GM23248 (cell line): ENCODE measurements at places on chromosomes 7 and 10.

GRCh38 chr10:70051848-70052247, 798 bp upstream of the MACROH2A2 start:
- DNase-seq: no peak

DNA sequence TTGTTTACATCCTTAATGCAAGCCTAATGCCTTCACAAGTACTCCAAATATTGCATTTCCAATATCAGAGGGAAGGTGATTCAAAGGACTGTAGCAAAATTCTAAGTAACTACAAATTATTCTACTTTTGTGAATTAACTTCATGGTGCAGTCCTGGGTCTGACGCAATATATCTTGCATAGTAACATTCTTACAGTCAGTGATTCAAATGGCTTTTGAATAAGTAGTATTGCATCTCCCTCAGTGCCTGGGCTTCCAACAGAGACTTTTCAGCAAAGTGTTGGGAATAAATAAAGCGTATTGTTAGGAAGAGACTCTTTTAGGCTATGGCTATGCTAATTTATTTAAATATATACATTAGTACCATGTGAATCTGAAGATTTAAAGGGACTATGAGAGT, 564.7 kb upstream of the COBL start:
- no peak for DNase-seq

DNA sequence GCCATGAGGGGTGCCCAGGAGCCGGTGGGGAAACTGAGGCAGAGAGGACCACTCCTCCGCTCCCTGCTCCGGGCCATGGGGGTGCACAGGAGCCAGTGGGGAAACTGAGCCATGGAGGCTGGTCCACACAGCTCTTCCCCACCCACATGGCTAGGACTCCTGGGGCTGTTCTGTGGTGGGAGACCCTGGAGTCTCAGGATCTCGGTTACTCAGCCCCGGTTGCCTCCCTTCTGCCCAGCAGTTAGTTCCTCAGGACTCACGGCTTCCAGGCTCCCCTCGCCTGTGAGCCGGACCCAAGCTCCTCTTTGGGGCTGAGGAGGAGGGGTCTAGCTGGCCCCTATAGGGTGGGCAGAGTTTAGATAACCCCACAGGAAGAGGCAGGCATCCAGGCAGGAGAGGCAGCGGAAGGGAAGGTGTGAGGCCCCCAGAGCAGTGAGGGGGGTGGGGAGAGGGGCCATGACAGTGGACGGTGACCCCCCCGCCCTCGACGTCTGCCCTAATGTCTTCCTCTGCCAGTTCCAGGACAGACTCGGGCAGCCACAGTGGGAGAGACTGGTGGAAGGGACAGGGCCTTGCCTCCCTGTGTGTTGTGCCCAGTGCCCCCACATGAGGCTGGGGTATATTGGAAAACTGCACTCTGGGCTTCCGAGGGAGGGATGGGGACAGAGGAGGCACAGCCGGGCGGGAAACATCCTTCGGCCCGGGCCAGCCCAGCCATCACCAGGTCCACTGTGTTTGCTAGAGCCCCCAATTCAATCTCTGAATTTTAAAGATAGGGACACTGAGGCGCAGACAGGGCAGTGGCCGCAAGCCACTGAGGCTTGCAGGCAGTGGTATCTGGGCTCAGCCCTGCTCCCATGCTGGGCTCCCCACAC, 4.3 kb downstream of the ELFN1 start:
- no peak for DNase-seq

DNA sequence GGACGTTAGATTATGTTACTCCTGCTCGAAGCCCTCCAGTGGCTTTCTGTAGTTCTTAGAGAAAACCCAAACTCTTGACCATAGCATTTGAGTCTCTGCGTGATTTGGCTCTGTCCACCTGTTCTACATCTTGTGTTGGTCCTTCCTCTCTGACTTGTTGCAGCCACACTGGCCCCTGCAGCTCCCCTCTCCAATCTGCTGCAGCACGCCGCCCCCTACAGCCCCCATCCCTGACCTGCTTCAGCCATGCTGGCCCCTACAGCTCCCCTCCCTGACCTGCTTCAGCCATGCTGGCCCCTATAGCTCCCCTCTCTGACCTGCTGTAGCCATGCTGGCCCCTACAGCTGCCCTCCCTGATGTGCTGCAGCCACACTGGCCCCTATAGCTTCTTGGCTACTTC, 29.2 kb downstream of the TRRAP start:
- no peak for DNase-seq

DNA sequence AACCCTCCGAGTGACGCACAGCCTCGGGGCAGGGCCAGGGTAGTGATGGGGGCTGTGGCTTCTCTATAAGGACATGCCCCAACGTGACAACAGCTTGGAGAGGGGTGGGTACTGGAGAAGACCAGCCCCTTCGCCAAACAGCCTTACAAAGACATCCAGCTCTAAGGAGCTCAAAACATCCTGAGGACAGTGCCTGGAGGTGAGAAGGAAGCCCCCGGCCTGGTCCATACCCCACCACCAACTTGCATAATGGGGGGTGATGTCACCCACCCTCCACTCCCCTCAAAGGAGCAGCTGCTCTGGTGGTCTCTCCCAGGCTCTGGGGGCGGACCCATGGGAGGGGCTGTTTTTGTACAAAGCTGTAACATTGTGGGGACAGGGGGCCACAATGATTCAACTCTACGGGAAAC, 15.1 kb downstream of the PRSS2 start:
- DNase-seq: no peak

DNA sequence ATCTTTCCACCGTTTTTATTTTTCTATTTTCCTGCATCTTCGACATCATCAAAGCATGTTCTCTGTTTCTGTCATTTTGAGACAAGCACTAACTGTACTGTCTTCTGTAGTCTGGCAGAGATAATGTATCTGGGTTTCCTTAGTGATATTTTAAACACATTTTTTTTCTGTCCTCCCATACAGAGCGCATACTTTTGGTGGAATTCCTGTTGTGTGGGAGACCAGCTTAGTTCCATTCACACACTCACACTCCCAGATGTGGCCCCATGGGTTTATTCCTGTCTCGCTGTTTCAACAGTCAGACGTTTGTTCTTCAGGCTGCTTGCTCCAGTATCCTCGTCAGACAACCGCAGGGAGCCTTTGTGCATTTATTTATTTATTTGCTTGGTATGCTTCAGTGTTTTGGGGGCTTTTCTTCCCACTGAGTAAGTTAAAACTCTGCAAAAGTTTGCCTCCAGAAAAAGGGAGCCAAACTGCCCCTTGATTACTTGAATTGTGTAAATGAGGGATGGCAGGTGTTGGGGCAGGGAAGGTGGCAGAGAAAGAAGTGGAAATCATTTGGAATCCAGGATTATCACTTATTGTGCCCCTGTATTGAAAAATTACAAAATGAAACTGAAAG, 456.8 kb upstream of the KLF6 start:
- DNase-seq: peak; percentile 96

GRCh38 chr7:45712057-45712689, 138.0 kb downstream of the ADCY1 start:
- DNase-seq: no peak

DNA sequence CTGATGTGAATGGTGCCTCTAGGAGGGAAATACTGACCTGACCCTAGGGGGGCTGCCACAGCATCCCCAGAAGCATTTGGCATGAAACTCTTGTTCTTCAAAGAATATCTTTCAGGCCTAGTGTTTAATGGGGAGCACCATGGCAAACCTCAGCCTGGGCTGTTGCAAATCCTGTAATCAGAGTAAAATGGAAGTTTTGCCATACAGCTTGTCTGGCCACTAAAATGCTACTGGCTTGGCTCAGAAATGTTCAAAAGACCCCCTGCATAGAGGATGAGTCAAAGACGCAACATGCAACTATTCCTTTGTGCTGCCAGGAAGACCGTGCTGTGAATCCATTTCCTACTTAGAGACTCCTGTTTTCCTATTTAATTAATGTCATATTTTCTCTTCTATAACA, 26.7 kb downstream of the HECW1 start:
- peak; percentile 19 for DNase-seq

DNA sequence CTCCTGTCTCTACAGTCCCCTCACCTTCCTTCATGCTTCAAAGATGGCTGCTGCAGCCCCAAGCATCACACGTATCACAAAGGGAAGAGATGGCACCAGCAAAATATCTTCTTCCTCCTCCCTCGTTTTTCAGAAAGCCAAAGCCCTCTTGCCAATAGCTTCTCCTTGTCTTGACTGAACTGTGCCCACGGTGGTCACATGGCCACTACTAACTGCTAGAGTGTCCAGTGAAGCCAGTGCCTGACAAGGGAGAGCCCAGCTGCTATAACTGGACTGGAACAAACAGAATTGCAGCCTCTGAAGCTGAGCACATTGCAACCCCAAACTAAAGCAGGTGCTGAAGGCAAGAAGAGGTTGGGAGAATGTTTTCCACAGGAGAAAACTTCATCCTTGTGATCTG, 120.8 kb upstream of the RET start:
- DNase-seq: no peak

DNA sequence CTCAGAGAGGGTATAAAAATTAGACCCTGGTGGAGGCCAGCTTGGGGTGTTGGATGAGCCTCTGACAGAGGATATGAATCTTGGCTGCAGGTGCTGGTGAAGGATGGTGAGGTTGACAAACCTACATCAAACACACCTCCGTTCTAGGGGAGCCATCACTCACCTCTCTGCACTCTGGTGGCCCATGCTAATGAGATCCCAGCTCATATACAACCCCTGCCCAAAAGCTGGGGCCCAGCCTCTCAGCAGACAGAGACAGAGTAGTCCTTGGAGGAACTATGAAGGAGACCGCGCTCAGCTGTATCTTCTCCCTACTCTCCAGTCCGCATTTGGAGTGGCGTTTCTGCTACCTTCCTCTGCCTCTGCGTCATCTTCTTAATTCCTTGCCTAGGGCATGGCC, 83.1 kb upstream of the SORCS3 start:
- no peak for DNase-seq

DNA sequence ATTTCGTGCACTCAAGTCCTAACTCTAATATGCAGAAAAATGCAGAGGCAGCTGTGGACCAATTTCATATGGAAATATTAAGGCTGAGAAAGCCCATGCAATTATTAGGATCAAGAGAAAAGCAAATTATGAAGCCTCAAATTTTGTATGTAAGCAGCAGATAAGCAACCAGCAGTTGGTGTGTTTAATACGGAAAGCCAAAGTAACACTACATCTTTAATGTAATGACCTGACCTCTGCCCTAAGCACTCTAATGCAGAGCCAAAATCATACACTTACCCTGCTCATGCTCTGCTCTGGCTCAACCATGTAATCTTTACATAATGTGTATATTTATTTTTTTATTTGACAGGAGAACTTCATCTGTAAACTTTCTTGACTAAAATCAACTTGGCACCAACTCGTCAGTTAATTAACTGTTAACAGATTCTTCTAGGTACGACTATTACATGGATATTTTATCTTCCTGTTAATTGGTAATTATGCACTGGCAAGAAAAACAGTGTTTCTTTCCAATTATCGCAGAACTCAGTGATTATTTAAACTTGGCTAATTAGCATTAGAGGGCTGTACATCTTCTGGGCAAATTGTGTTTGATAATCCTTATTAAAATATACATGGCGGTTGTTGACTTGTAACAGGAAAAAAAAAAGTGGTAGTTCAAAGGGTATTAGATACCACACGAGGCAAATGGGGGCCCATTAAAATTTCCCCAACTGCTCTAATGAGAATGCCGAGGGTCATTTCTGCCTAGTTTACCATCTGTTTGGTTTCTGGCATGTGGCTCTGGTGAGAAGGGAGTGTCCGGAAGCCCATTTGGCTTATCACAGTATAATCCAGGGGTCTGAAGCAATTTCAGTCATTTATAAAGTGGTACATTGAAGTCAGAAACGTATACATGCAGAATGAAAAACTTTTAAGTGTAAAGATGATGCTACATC, 94.5 kb downstream of the RELN start:
- DNase-seq: no peak

GRCh38 chr10:125060826-125061556, 99.4 kb downstream of the CTBP2 start:
- peak; percentile 92 for DNase-seq

GRCh38 chr10:104872691-104873090, 231.6 kb downstream of the SORCS3 start:
- no peak for DNase-seq

DNA sequence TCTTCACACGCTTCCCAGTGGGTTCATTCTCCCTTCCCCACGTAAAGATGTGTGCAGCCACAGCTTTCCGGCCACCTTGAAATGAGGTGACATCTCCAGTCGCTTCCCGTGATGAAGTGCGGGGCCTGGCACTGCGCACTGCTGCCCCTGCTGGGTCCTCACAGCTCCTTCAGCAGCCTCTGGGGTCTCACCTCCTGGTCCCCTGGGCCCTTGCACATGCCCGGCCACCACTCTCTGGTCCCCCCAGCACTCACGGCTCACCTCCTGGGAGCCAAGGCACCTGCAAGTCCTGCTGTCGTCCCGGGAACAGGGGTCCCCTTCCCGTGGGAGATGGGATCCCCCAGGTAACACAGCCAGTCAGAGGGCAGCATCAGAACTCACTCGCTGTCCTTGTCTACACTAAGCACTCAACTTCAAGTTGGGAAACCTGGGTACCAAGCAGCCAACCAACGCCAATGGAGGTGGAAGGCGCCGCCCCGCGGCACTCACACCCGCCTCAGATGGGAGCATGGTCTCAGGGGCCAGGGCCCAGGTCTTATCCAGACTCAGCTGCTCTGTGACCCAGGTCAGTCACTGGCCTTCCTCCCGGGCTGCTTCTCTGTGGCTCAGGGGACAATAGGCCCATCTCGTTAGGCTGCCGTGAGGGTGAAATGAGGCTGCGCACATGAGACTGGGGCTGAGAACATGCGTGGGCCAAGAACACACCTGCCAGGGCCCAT, 176.2 kb downstream of the PTPRN2 start:
- DNase-seq: no peak

- no peak for DNase-seq
Observed at GRCh38 chr10:118914629-118915028, 114.9 kb upstream of the NANOS1 start.

- DNase-seq: no peak
Observed at GRCh38 chr7:70857793-70858545, 274.0 kb upstream of the GALNT17 start.

GRCh38 chr7:34365611-34366010, 292.4 kb upstream of the NPSR1 start:
- DNase-seq: no peak

DNA sequence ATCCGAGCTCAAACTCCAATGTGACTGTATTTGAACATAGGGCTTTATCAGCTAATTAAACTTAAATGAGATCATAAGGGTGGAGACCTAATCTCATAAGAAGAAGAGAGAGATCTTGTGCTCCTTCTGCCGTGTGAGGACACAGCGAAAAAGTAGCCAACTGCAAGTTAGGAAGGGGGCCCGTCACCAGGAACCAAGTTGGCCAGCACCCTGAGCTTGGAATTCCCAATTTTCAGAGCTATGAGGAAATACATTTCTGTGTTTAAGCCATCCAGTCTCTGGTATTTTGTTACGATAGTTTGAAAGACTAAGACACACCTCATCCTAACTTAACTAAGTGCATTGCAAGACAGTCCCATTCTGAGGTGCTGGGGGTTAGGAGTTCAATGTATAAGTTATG, 14.1 kb upstream of the WDR86 start:
- no peak for DNase-seq

- peak; percentile 85 for DNase-seq
Observed at GRCh38 chr7:47088329-47089067, 493.4 kb downstream of the TNS3 start.

- DNase-seq: no peak
Observed at GRCh38 chr7:128918016-128918665, 7.6 kb upstream of the KCP start.
